ENCODE measurements at places on chromosomes 12 and 14. TPM values are rescaled to one million over a fixed set of nuclear protein-coding genes. Genes with fewer than 3 reads are reported as not detected.
A peak's percentile ranks its signal among the peaks of the same experiment; 100 is the strongest.

DNA sequence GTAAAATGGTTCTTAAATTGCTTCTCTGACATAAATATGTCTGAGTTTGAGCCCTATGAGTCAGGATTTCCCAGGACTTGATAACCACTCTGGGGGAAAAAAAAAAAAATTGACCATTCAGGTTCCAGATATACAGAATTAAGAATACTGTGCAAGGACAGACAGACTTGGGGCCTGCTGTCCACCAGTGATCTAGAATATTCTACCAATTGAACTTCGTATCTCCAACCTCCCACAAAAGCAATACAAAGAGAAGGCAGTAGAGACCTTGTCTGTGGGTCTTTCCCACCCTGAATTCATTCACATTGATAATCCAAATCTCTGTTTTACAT lies 4.1 kb downstream of the SINHCAF start:
- no peak overlapping the region for H3K27ac ChIP-seq
- H3K27me3 ChIP-seq: no peaks in the 10 kb centered on the region
- H3K36me3 ChIP-seq: no peaks in the 10 kb centered on the region
- no peak overlapping the region for H3K4me3 ChIP-seq

The CD4 gene
- 180 TPM for total RNA-seq

DNA sequence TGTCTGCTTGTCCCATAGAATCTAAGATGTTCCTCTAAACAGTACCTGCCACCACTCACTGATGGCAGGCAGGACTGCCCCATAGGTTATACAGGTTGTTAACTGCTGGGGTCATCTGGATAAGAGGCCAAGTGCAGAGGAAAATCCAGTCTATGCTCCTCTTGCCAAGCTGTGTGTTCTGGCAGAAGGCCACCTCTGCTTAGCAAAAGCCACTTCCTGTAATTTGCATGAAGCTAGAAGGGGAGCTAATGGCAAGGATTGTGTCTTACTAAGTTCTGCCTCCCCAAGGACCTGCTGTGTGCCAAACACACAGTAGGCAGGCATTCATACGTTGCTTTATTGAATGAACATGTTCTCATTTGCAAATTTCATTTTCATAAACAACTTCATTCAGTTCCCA lies 445.4 kb downstream of the BCL11B start:
- H3K4me3 ChIP-seq: no peak overlapping the region
- no peaks in the 10 kb centered on the region for H3K36me3 ChIP-seq

DNA sequence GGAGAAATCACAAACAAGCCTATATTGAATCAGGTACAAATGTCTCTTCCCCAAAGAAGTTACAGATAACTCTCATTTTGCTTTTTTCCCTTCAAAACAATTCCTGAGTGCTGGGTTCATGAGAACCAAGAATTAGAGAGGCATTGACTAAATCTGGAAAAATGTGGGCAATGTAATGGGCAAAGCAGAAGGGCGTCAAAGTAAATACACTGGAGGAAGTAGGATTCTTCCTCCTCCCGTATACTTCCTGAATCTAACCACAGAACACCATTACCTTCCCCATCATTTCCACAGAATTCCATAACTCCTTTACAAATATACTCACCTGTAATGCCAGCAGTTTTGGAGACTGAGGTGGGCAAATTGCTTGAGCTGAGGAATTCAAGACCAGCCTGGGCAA lies 3.0 kb upstream of the RBMS2 start:
- H3K4me1 ChIP-seq: peaks cover 48% of the 10 kb centered on the region
- no peak overlapping the region for H3K27ac ChIP-seq
- H3K27me3 ChIP-seq: no peaks in the 10 kb centered on the region
- H3K36me3 ChIP-seq: no peaks in the 10 kb centered on the region

DNA sequence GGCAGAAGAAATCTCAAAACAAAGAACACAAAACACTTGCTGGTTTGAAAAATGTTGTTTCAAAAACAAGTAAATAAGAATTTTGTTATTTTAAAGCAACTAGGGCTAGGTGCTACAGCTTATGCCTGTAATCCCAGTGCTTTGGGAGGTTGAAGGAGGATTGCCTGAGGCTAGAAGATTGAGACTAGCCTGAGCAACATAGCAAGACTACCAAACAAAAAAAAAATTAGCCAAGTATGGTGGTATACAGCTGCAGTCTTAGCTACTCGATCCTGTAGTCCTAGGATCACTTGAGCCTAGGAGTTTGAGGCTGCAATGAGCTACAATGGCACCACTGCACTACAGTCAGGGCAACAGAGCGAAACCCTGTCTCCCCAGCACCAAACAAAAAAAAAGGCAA lies 32.6 kb upstream of the MTERF2 start:
- H3K4me3 ChIP-seq: no peak overlapping the region
- H3K4me1 ChIP-seq: no peaks in the 10 kb centered on the region
- H3K27ac ChIP-seq: no peak overlapping the region

DNA sequence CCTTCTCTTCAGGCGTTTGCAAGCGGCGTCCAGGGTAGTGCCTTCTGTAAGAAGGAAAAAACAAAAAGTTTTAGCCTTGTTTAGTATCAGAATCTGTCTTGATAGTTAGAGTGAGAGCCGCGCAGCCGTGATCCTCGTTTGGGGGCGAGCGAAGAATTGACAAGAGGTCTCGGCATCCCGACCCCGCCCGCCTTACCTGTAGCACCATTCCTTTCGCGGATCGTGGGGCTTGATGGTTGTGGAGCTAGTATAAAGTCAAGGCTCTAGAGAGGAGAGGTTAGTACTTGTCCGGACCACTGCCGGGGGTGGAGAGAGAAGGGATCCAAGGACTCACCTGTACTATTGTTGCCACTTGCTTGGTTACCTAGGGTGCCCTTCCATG lies 494 bp downstream of the TMTC3 start:
- peak overlapping the region; percentile 61 for H3K27ac ChIP-seq

DNA sequence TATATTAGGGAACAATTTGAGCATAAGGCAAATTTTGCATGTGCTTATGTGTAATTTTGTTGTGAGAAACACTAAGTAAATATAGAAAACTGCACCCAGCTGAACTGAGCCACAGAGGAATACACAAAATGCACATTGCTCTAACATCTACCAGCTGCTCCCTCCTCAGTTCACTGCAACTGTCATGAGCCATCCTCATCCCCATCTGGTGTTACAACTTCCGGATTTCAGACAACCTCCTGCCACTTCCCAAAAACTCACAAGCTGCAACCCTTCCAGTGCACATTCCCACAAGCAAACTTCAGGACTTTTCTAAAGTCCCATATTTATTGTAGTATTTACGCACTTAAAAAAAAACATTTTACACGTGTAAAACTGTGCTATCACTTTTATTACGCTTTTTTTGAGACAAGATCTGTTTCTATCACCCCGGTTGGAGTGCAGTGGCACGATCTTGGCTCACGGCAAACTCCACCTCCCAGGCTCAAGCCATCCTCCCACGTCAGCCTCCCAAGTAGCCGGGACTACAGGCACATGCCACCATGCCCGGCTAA lies 169.1 kb upstream of the TBX3 start:
- no peak for DNase-seq
- no peaks in the 10 kb centered on the region for H3K36me3 ChIP-seq
- no peak overlapping the region for H3K27ac ChIP-seq
- H3K4me3 ChIP-seq: no peak overlapping the region

- H3K4me1 ChIP-seq: no peaks in the 10 kb centered on the region
- H3K27ac ChIP-seq: no peak overlapping the region
- H3K4me3 ChIP-seq: no peak overlapping the region
- no peaks in the 10 kb centered on the region for H3K27me3 ChIP-seq
- peaks cover 2% of the 10 kb centered on the region for H3K36me3 ChIP-seq
These were observed 55.2 kb downstream of the PELI2 start for GRCh38 chr14:56173365-56173922.

DNA sequence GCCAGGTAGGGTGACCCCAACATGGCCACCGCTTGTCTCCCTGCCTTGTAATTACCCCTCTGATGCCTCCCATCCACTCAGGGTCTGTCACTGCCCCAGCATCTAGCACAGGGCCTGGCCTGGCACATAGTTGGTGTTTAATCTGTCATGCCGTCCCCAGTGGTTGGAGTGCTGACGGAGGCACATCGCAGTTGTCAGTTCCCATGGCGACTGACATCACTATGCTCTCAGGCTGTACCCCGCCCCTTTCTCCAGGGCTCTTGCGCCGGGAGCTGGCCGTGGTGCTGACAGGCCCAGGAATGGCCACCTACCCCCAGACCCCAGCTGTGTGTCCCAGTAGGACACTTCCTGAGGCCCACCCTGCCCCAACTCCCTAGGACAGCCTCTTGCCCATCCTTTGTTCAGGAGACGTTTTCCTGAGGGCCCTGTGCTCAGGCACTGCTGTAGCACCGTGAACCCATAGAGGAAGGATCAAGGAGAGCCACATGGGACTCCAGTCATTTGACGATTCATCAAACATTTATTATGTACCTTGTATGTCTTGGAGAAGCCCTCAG lies 23.0 kb downstream of the FAM222A start:
- no peaks in the 10 kb centered on the region for H3K36me3 ChIP-seq
- no peaks in the 10 kb centered on the region for H3K27me3 ChIP-seq
- no peak overlapping the region for H3K4me3 ChIP-seq
- H3K4me1 ChIP-seq: peaks cover 54% of the 10 kb centered on the region
- peak; percentile 61 for DNase-seq

DNA sequence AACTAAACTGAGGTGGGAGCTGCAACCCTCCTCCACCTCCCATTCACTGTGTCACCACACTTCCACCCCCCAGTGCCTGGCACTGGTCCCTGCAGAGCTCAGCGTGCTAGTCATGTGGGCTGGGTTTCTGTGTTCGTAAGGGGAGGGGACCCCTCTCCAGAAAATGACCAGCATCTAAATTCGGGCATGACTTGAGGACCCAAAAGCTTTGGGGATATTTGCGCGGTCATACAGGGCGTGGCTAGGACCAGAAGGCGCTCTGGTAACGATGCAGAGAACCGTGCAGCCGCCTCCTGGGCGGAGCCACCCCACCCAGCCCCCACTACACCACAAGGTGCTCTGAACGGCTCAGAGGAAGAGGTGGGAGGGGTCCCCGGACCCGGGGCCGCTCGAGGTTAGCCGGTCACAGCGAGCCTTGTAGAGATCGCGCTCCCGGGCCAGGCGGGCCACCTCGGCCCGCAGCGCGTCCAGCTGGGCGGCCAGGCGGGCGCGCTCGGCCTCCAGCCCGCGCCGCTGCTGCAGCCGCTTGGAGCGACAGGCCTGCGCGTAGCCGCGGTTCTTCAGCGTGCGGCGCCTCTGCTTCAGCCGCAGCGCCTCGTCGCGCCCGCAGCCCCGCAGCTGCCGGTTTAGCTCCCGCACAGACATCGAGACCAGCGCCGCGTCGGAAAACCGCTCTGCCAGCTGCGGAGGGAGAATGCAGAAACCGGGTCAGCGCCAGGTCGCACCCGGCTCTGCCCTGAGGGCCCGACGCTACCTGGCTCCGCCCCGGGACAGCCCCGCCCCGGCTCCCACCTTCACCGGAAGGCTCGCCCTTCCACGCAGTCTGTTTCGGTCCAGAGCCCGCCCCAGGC lies 9.8 kb downstream of the CPNE6 start:
- H3K4me1 ChIP-seq: peaks cover 31% of the 10 kb centered on the region
- H3K27me3 ChIP-seq: peaks cover 8% of the 10 kb centered on the region
- H3K27ac ChIP-seq: peak overlapping the region; percentile 87
- H3K4me3 ChIP-seq: peak overlapping the region; percentile 61

DNA sequence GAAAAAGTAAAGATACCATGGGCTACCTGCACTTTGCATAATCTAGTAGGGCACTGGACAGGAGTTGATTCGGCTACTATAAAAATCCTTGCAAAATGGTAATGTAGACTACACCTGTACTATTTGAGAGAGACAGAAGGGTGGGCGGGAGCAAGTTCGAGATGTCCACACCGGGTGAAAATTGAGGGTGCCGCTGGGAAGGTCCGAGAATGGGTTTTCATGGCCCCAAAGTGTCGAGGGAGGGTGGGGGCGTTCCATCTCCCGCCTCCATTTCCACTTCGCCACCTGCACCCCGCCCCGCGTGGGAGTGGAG lies 648 bp downstream of the SNX6 start:
- H3K36me3 ChIP-seq: peaks cover 27% of the 10 kb centered on the region
- H3K27me3 ChIP-seq: no peaks in the 10 kb centered on the region
- H3K4me3 ChIP-seq: peak overlapping the region; percentile 95
- DNase-seq: no peak

GRCh38 chr14:33363682-33364081 lies 425.0 kb downstream of the NPAS3 start:
- no peaks in the 10 kb centered on the region for H3K36me3 ChIP-seq
- H3K27ac ChIP-seq: no peak overlapping the region
- no peaks in the 10 kb centered on the region for H3K4me1 ChIP-seq
- H3K27me3 ChIP-seq: no peaks in the 10 kb centered on the region
- DNase-seq: no peak

The MYO1H gene
- not detected for total RNA-seq

- H3K27me3 ChIP-seq: no peaks in the 10 kb centered on the region
- no peak overlapping the region for H3K4me3 ChIP-seq
- H3K27ac ChIP-seq: no peak overlapping the region
- H3K36me3 ChIP-seq: no peaks in the 10 kb centered on the region
These were observed 67.6 kb downstream of the DENND5B start for GRCh38 chr12:31523306-31523705.

GRCh38 chr12:92486443-92487137 lies 216.2 kb upstream of the PLEKHG7 start:
- peaks cover 26% of the 10 kb centered on the region for H3K4me1 ChIP-seq
- no peaks in the 10 kb centered on the region for H3K27me3 ChIP-seq
- no peaks in the 10 kb centered on the region for H3K36me3 ChIP-seq
- no peak overlapping the region for H3K27ac ChIP-seq
- no peak for DNase-seq

DNA sequence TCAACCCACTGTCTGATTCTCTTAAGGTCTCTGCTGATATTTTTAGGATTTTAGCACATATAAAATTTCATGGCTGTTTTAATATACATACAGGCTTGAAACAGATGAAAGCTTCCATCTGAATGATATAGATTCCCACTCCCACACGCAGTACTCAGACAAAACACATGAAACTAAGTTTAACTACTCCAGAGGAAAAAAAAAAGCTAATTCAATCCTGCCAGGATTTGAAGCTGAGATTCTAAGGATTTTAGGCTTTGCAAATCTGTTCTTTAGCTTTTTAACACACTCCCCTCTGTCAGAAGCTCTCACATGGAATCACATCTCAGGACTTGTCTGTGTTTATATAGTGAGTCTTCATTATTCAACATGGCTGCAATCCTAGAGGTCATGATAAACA lies 217.3 kb downstream of the BCAT1 start:
- no peak for DNase-seq
- peaks cover 4% of the 10 kb centered on the region for H3K4me1 ChIP-seq
- H3K4me3 ChIP-seq: no peak overlapping the region
- no peaks in the 10 kb centered on the region for H3K27me3 ChIP-seq
- H3K36me3 ChIP-seq: no peaks in the 10 kb centered on the region

The INSM2 gene
- total RNA-seq: not detected

- no peaks in the 10 kb centered on the region for H3K4me1 ChIP-seq
- H3K4me3 ChIP-seq: no peak overlapping the region
- H3K27me3 ChIP-seq: no peaks in the 10 kb centered on the region
These were observed 120.0 kb upstream of the PWP1 start for GRCh38 chr12:107565551-107565950.

DNA sequence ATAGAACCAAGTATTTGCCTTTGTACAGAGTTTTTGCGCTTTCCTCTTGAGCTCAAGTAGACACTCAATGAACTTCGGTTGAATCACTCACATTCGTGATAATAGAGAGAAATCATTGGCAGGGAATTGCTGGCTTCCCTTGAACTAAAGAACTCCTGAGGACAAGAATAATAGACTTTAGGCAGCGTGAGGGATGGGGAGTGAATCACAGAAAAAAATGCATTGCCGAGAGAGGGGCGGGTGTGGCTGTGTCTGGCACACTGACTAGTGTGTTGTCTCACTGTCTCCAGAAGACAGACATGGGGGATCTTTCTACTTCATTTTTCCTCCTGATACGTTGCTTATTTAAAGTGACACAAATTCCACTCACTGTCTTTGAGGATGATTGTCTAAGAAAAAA lies 805.2 kb downstream of the BCL11B start:
- no peaks in the 10 kb centered on the region for H3K27me3 ChIP-seq
- no peak for DNase-seq
- no peaks in the 10 kb centered on the region for H3K36me3 ChIP-seq

The PIWIL1 gene
- total RNA-seq: 0.61 TPM

Data from spleen (tissue), 13 donors.